Ovary (tissue), 10 donors: ENCODE measurements at places on chromosomes 3 and 15. TPM values are rescaled to one million over a fixed set of nuclear protein-coding genes. Genes with fewer than 3 reads are reported as not detected.

Gene SLC51A
- polyA plus RNA-seq = 10.5 TPM

Gene LYZL4
- polyA plus RNA-seq = not detected

Gene TP63
- 0.15 TPM for polyA plus RNA-seq

Gene GADL1
- polyA plus RNA-seq = 0.22 TPM
